Hematopoietic multipotent progenitor cell (in vitro differentiated cells): ENCODE measurements at places on chromosomes 12 and 14. TPM values are rescaled to one million over a fixed set of nuclear protein-coding genes. Genes with fewer than 3 reads are reported as not detected.

DNA sequence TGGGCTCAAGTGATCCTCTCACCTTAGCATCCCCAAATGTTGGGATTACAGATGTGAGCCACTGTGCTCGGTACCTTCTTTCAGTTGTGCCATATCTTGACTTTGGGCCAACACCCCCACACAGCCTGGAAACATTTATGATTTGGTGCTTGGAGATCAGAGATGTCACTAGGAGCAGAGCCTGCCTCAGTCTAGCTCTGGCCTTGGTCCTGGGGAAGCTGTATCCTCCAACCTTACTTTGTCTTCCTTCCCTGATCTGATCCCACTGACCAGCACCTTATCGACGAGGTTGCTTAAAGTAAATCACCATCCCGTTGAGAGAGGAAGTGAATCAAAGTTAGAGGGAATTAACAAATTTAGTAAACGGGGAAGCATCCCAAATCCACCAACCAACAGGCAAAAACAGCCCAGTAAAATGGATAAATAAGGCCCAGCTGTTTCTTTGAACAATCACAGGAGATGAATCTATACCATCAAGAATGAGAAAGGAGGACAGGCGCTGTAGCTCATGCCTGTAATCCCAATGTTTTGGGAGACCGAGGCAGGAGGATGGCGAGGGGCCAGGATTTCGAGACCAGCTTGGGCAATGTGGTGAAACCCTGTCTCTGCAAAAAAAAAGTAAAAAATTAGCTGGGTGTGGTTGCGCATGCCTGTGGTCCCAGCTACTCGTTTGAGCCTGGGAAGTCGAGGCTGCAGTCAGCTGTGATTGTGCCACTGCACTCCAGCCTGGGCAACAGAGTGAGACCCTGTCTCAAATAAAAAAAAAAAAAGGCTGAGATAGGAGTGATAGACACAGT is 3.4 kb downstream of the PLBD2 start:
- DNase-seq = no peak

GRCh38 chr14:95901054-95901453 is 24.4 kb downstream of the TUNAR start:
- DNase-seq = no peak

DNA sequence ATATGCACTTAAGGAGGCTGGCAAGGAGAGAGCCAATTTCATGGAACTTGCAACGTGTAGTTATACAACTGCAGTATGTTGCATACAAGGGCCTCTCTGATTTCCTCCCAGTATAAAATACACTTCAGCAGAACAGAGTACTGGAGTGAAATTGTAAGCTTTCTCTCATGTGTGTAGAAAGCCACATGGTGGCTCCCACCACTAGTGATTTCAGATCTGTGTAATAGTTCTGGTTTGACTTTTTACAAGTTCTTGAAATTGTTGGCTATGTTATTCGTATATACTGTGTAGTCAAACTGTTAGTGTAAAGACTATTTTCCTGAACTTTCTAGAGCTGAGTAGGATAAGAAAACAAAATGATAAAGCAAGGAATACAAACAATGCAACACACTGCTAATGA is 16.4 kb upstream of the LMO3 start:
- no peak for DNase-seq

The TAS2R46 gene
- total RNA-seq = 4.8 TPM

The CDK17 gene
- total RNA-seq = 33.9 TPM
